ENCODE measurements at places on chromosomes 6 and 20.

DNA sequence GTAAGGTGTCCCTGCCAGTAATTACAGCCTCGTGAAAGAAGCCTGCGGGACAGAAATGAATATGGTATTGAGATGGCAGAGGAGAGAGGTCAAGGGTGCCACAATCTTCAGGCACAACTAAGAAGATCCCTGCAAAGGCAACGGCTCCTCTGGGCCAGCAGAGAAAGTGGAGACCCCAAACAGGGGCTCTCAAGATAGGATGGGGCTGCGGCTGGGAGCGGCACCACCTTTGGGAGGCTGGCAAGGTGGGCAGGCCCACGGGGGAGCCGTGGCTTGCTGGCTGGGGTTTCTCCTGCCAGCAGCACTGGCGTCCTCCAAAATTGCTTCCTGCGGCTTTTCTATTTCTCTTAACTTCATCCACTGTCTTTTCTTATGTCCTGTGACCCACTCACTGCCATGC lies 183.6 kb upstream of the QKI start:
- DNase-seq: no peak

DNA sequence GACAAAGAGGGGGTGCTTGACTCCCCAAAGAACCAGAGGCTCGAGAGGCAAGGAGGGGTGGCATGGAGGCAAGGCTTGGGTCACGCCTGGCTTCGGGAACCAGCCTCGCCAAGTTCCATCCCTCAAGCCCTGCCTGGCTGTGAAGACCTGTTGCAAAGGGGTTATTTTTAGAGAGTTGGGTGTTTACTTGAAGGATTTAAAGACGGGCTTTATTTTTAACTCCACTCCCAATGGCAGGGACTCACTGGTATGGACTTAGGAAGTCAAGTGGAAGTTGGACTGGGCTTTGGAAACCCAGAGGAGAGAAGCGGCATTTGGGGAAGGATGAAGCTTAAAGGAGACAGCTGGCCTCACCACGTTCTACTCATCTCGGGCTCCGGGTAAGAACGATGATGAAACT lies 43.1 kb downstream of the JPH2 start:
- DNase-seq: no peak

DNA sequence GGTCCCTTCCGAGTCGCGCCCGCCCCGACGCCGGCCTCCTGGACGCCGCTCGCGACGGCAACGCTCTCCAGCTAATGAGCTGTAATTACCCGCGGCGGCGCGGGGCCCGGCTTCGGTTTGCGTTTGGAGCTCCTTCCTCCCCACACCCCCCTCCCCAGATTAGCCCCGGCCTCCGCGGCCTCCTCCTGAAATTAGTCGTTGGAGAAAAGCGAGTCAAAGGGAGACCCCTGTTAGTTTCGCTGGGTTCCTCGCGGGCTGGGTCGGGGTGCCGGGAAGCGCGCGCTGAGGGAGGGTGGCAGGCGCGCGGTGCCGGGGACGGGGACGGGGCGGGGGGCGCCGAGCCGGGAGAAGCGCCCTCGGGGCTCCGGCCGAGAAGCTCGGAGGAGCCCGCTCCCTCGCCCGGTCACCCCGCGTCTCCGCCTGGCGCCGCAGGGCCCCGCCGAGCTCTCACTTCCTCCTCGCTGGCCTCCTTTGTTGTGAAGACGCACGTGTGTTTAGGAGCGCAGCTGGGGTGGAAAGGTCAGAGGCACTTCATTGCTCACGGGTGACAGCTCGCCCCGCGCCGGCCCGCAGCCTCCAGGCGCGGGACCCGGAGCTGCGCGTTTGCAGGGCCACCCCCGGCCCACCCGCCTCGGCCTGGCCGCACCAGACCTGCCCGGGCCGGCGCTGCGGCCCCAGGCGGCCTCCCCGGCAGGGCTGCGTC lies 4.9 kb downstream of the FOXC1 start:
- no peak for DNase-seq

DNA sequence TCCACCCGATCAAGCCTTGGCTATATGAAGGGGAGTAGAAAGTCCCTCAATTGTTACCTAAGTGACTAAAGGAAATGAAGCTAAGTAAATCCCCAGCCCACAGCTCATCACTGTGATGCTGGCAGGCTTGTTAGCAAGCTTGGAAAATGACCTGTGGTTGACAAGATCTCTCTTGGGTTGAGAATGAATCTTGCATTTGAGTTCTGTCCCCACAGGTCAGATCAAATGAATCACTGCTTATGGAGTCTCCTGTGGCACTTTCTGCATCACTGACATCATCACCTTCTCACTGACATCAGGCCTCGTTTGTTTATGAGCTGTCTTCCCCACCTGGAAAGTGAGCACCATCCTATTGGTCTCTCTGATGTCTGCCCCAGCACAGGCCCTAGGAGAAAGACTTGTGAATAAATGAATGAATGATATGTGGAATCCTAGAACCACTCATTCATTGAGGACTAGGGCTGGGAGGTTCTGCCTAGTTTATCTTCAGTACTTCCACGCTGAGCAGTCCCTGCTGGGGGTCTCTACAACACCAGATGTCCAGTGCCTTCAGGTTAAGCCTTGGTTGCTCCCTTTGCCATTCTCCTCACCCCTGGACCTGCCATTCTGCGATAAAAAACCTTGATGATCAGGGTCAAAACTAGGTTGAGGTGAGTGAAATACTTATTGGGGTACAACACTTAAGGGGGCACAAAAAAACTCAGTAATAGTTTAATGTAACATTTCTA lies 318.4 kb upstream of the MOCS1 start:
- no peak for DNase-seq

- DNase-seq: no peak
These were observed 41.6 kb upstream of the PMEPA1 start for GRCh38 chr20:57751411-57751810.

DNA sequence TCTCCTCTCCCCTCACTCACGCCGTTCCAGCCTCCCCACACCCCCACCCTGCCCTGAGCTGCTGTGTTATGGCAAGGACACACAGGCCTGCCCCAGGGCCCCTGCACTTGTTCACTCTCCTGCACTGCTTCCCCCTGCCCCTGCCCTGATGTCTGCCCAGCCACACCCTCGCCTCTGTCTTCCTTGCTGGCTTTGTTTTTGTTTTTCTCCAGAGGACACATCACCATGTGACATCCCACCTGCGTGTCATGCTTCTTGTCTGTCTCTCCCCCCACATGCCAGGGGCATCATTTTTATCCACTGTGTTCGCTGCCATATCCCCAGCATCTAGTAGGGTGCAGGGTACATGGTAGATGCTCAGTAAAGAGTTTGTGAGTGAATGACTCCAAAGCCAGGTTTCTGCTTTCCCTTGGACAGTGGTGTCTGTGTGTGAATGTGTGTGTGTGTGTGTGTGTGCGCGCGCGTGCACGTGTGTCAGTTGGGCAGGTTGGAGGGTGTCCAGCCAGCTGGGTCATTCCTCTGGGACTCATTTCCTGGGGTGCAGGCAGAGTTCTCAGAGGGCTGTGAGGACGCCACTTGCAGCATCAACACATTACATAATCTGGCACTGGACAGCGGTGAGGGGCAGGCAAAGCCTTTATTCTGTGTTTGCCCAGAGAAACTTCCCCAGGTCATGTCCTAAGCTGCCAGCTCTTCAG lies 60.6 kb downstream of the STK35 start:
- DNase-seq: no peak

DNA sequence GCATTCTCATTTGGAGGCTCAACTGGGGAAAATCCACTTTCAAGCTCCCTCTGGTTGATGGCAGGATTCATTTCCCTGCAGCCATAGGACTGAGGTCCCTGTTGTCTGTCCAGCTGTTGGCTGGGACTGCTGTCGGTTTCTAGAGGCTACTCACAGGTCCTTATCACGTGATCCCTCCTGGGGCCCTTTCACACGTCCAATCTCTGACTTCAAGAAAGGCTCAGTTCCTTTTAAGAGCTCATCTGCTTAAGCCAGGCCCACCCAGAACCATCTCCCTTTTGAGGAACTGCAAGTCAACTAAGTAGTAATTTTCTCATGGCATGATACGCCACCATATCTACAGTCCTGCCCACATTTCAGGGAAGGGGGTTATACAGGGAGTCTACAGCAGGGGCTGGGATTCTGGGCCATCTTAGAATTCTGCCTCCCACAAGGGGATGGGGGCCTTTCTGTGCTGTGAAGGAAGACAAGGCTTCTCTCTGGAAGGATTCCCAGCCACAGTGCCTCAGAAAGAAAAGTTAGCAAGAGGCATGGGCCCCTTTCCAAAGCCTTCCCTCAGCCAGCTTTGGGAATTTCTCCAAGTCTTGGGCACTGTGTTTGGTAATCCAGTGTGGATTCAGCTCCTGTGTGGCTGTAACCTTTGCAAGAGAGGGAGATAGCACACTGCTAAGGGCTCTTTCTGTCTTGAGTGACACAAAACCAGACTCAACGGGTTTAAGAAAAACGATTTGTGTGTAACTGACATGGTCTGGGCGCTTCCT lies 66.4 kb downstream of the CTCFL start:
- no peak for DNase-seq

DNA sequence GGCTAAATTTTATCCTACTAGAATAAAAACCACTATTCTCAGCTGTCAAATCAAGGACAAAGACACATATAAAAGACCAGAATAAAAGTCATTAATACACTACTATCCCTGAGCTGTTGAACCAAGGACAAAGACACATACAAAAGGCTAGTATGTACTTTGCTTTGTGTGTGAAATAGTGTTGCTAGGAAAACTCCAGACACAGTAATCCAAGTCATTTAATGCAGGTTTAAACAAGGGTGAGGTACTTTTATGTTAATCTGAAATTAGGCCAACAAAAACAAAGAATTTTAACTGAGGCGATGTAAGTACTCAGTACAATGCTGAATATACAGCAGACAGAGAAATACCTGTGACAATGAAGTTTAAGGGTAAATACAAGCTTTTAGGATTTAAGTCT lies 18.9 kb downstream of the GCLC start:
- DNase-seq: no peak

GRCh38 chr20:57252559-57253162 lies 13.8 kb downstream of the BMP7 start:
- no peak for DNase-seq

DNA sequence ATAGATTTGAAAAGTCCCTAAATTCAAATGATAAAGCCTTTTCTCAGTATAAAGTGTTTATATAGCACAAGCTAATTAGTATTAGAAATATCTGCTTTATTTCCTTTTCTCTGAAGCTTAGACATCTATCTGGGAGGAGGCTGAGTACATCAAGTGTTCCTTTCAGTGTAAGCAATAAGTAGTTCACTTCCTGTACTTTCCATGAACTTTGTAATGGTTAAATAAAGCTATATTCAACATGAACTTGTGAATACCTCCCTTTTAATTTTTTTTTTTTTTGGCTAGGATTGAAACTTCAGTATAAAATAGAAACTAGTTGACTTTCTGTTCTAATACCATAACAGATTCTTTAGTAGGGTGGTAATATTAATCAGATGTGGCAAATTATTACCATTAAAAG lies 190.9 kb downstream of the CENPW start:
- no peak for DNase-seq

GRCh38 chr20:60294632-60295031 lies 336.4 kb downstream of the CDH26 start:
- no peak for DNase-seq

DNA sequence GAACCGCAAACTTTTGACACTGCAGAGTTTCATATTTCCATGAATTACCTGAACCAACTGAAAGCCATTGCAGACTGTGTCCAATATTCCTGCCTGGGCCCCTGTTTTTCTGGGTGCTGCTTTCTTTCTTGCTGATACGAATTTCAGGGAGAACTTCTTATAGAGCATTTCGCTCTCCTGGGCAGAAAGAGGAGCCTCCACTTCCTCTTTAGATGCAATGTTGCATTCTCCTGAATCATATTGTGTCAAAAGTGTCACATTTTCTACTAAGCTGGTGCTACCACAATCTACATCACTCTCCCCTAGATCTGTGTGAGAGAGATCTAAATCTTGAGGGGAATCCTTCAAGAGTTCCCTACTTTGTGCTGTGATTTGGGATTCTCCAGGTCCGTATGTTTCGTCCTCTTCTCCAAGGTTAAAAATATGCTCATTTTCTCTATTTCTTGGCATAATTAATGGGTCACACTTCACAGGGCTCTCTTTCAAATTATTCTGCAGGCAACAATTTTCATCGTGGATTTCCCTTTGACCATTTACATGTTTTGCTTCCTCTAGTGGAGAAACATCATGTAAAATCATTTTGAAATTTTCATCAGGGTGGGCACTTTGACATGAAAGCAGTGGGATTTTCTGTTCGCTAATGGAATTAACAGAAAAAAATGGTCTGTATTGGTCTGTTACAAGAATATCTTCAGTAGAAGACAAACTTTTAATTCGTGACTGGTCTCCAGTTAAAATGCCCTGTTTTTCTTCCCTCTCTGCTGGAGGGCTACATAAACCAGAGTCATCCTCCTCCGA lies 102.3 kb downstream of the DST start:
- no peak for DNase-seq

- DNase-seq: no peak
These were observed 146.7 kb upstream of the SLC22A23 start for GRCh38 chr6:3603340-3604130.

GRCh38 chr6:4435981-4436445 lies 300.6 kb upstream of the ECI2 start:
- DNase-seq: no peak

DNA sequence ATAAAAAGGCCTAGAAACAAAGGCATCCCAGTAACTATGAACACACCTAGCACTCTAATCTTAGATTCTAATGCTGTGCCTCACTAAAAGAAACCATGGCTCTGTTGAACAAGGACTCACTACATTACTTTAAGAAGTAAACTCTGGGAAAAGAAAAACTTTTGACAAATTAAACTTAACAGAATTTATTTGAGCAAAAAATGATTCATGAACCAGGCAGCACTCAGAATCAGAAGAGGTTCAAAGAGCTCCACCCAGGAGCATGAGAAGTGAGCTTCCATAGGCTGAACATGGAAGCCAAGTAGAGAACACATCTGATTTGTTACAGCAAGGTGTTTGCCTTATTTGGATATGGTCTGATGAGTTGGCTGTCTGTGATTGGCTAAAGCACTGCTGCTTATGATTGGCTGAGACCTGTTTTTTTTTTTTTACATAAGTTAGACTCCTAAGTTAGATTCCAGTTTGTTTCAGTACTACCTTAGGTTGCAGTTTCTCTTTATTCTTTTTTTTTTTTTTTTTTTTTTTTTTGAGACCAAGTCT lies 343.6 kb upstream of the SASH1 start:
- DNase-seq: no peak

DNA sequence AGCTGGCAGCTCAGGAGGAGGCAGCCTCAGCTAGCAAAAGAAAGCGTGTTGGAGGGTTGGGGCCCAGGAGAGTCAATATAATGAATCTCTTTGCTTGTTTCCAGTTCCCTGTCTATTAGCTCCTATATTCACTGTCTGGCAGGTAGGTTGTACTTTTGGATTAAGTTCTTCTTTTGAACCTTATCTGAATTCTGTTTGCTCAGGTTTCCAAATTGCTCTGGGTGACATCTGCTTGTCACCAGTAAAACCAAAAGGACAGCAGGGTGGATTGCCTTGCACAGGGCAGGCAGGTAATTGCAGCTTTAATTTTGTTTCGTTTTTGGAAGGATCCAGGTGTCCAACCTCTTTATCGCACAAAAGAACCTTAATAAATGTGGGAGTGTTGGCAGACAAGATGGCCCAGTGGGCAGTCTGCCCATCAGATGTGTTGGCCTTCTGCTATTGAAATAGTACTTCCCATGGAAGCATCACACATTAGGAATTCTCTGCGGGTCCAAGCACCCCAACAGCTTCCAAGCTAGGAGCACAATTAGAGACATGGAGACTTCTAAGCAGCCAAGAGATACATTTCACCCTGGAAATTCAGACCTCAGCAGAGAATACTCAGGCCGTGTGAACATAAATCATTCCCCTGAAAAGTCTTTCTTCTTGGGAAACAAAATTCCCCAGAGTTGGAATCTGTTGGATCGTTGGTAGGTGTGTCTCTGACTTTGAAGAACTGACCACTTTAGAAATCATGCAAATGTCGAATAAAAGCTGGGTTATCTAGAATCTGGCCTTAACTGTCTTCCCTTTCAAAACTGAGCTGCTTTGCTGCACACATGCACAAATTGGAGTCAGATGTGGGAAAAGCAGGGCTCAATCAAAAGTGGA lies 286.9 kb upstream of the BMP2 start:
- DNase-seq: no peak

Measured in NCI-H460 (cell line).